Mesenchymal stem cell (in vitro differentiated cells and primary cell): ENCODE measurements at places on chromosomes 6 and 20.
A peak's percentile ranks its signal among the peaks of the same experiment; 100 is the strongest.

DNA sequence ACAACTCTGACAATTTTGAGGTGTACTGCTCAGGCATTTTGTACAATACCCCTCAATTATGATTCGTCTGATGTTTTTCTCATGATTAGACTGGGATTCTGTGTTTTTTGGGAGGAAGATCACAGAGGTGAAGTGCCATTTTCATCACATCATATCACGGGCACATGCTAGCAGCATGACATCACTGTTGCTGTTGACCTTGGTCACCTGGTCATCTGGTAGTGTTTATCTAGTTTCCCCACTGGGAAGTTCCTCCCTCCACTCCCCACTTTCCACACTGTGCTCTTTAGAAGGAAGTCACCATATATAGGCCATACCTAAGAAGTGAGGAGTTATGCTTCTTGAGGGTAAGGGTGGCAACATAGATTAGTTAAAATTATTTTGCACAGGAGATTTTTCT, 20.8 kb downstream of the GCM2 start:
- no peak for DNase-seq
- no peak overlapping the region for H3K4me3 ChIP-seq
- H3K36me3 ChIP-seq, result no peaks in the 10 kb centered on the region
- no peaks in the 10 kb centered on the region for H3K4me1 ChIP-seq
- H3K27me3 ChIP-seq, result no peaks in the 10 kb centered on the region

DNA sequence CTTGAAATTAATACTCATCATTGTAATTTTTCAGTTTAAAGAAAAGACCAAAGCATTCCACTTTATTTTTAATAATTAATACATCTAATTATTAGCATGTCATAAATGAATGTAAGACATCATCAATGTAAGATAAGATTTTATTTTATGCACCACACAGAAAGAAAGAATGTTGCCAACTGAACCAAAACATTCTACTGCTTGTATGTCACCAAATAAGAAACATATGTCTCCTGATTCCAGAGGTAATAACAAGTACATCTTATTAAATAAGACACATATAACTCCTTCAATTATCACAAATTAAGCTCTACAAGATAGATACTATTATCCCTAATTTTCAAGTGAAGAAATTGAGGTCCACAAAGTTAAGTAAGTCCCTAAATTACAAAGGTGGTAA, 189.5 kb downstream of the GMDS start:
- no peaks in the 10 kb centered on the region for H3K27me3 ChIP-seq
- H3K4me1 ChIP-seq, result peaks cover under 1% of the 10 kb centered on the region
- H3K4me3 ChIP-seq, result no peak overlapping the region
- no peak overlapping the region for H3K27ac ChIP-seq
- no peak for DNase-seq
- H3K36me3 ChIP-seq, result no peaks in the 10 kb centered on the region

DNA sequence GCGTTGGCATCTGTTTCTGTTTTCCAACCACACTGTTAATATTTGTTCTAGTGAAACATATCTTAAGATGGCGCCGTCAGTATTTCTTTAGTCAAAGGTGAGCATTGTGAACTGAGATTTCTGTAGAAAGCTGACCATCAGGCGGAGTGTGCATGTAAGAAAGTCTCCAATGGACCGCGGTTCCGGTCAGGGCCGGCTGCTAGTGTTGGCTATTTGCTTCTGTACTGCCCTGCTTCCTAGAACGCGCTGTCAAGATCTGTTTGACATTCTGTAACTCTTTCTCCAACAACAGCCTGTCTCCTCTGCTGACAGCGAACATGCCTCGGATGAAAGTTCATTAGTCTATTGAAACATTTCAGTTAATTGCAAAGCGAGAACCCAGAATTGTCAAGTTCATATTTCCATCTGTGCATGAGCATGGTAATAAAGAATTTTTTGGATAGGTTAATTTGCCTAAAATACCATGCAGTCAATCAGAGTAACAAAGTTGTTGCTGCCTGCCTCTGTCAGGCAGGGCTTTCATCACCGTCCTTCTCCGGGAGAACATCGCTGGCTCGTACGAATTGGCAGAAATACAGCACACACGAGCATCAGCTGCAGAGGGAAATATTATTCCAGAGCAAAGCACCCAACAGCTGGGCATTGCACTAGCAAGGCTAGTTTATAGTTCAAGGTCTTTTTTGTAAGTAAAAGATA, 369.1 kb downstream of the CDH4 start:
- H3K36me3 ChIP-seq, result no peaks in the 10 kb centered on the region
- no peak overlapping the region for H3K27ac ChIP-seq
- no peak for DNase-seq

DNA sequence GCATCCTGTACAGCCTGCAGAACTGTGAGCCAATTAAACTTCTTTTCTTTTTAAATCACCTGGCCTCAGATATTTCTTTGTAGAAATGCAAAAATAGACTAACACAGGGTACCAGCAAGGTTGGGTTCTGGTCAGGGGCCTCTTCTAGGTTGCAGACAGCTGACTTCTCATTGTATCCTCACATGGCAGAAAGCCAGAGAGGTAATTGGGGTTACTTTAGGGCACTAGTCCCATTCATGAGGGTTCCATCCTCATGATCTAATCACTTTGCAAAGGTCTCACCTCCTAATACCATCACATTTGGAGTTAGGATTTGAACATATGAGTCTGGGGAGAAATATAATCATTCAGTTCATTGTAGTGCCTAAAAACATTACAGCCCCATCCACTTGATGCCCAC, 101.5 kb downstream of the LCA5 start:
- no peak overlapping the region for H3K4me3 ChIP-seq
- no peaks in the 10 kb centered on the region for H3K4me1 ChIP-seq
- no peak for DNase-seq
- no peak overlapping the region for H3K27ac ChIP-seq
- H3K36me3 ChIP-seq, result no peaks in the 10 kb centered on the region

- no peaks in the 10 kb centered on the region for H3K36me3 ChIP-seq
- peaks cover 93% of the 10 kb centered on the region for H3K27me3 ChIP-seq
- H3K4me1 ChIP-seq, result peaks cover 25% of the 10 kb centered on the region
- H3K27ac ChIP-seq, result no peak overlapping the region
- no peak for DNase-seq
- no peak overlapping the region for H3K4me3 ChIP-seq
These were observed 2.3 kb downstream of the BMP7 start for GRCh38 chr20:57263801-57264792.

DNA sequence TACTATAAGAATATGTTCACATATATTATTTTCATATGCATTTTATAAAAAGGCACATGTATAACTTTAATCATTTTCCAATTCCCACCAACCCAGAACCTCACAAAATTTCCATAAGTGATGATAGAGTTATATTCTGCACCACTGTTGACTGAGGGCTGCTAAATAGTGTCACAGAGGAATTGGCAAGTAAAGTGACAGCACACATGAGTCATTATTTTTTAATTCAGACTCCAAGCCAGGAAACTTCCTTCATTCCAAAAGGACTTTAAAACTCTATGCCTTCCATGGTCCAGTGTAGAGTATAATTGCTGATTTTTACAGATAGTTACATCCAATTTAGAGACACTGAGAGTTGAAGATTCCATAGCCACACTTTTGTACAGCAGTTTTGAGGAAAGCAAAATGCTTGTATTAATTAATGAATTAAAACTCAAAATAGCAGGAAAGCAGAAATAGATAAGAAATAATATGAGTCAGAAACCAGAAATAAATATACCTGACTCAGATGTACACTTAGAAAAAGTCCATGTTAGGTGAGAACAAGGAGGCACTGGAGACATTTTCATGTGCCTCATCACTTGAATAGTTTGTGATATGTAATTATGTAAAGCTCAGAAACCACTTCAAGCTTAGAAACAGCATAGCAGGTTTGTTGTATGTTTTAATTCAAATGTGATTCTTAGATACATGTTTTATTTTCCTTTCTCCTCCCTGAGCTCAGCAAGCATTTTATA, 425.2 kb upstream of the OPRM1 start:
- H3K4me1 ChIP-seq, result no peaks in the 10 kb centered on the region
- no peaks in the 10 kb centered on the region for H3K36me3 ChIP-seq
- no peak overlapping the region for H3K4me3 ChIP-seq
- no peak overlapping the region for H3K27ac ChIP-seq

- peak overlapping the region; percentile 86 for H3K27ac ChIP-seq
- peaks cover 33% of the 10 kb centered on the region for H3K36me3 ChIP-seq
- no peaks in the 10 kb centered on the region for H3K27me3 ChIP-seq
- H3K4me3 ChIP-seq, result no peak overlapping the region
- peaks cover 40% of the 10 kb centered on the region for H3K4me1 ChIP-seq
These were observed 32.9 kb upstream of the ID1 start for GRCh38 chr20:31572042-31572700.

- no peak overlapping the region for H3K27ac ChIP-seq
- H3K27me3 ChIP-seq, result no peaks in the 10 kb centered on the region
- H3K4me1 ChIP-seq, result peaks cover 7% of the 10 kb centered on the region
- DNase-seq, result peak; percentile 76
These were observed 46.8 kb downstream of the EIF2S2 start for GRCh38 chr20:34065260-34065659.

- peak; percentile 76 for DNase-seq
- no peak overlapping the region for H3K27ac ChIP-seq
- no peaks in the 10 kb centered on the region for H3K27me3 ChIP-seq
- H3K4me3 ChIP-seq, result no peak overlapping the region
- H3K4me1 ChIP-seq, result no peaks in the 10 kb centered on the region
- no peaks in the 10 kb centered on the region for H3K36me3 ChIP-seq
These were observed 28.7 kb downstream of the CFAP206 start for GRCh38 chr6:87436435-87436834.
